ENCODE measurements at places on chromosomes 5 and 9. TPM values are rescaled to one million over a fixed set of nuclear protein-coding genes. Genes with fewer than 3 reads are reported as not detected.

DNA sequence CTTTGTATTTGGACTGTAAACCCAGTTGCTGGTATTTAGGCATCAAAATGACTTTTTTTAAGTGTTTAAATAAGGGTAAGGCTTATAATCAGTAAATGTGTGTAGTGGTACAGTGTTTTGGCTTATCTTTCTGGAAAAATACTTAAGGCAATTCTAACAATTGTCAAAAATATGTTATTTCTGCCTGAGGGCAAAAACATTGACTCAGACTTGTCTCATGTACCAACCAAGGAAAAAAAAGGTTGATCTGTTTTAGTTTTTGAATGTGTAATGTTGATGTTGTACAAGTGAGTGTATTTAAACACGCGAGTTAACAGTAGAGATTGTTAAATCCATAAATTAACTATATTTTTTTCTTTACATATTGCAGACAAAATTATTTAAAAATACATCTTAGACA lies 277.8 kb upstream of the TYRP1 start:
- H3K4me1 ChIP-seq = no peaks in the 10 kb centered on the region
- no peak overlapping the region for H3K4me3 ChIP-seq
- DNase-seq = no peak
- H3K27ac ChIP-seq = no peak overlapping the region

- no peak for DNase-seq
- no peaks in the 10 kb centered on the region for H3K27me3 ChIP-seq
- H3K4me3 ChIP-seq = no peak overlapping the region
- no peaks in the 10 kb centered on the region for H3K36me3 ChIP-seq
- no peaks in the 10 kb centered on the region for H3K4me1 ChIP-seq
These were observed 85.6 kb upstream of the LMX1B start for GRCh38 chr9:126528111-126528510.

WDR31 gene
- total RNA-seq = 1.3 TPM

DNA sequence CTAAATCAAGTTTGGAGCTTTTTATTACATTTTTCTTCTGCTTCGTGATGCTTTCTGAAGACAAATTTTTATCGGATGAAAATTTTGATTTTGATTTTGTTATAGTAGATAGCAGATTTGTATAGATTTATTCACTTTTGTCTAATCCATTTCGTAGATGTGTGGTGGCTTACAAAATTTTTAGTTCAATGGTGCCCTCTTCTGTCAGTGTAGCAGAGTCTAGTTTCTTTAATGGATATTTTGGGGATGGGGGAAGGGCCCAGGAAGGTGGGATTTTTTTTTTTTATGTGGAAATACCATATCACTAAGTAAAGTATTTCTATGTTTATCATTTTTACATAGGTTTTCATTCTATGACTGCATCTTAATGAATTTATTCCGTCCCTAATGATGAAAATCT lies 259.9 kb upstream of the TARS1 start:
- H3K4me3 ChIP-seq = no peak overlapping the region
- H3K4me1 ChIP-seq = no peaks in the 10 kb centered on the region
- no peaks in the 10 kb centered on the region for H3K27me3 ChIP-seq
- H3K36me3 ChIP-seq = no peaks in the 10 kb centered on the region
- H3K27ac ChIP-seq = no peak overlapping the region
- no peak for DNase-seq
